NCI-H2081 (cell line): ENCODE measurements at places on chromosomes 5 and 9.

DNA sequence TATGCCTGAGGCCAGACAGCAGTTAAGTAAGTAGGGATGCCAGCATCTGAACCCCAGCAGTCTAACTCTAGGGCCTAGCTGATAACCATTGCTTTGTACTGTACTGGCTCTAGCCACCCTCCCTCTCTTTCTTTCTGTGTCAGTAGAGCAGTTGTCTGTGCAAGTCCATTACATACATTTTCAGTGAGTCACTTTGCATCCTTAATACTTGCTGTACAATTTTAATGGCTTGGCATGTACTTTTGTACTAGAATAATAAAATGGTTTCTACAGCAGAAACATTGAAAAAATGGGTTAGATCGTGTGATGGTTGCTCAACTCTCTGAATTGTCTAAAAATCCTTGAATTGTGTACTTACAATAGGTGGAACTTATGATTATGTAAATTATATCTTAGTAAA is 1.5 kb upstream of the TTC39B start:
- no peak for DNase-seq

DNA sequence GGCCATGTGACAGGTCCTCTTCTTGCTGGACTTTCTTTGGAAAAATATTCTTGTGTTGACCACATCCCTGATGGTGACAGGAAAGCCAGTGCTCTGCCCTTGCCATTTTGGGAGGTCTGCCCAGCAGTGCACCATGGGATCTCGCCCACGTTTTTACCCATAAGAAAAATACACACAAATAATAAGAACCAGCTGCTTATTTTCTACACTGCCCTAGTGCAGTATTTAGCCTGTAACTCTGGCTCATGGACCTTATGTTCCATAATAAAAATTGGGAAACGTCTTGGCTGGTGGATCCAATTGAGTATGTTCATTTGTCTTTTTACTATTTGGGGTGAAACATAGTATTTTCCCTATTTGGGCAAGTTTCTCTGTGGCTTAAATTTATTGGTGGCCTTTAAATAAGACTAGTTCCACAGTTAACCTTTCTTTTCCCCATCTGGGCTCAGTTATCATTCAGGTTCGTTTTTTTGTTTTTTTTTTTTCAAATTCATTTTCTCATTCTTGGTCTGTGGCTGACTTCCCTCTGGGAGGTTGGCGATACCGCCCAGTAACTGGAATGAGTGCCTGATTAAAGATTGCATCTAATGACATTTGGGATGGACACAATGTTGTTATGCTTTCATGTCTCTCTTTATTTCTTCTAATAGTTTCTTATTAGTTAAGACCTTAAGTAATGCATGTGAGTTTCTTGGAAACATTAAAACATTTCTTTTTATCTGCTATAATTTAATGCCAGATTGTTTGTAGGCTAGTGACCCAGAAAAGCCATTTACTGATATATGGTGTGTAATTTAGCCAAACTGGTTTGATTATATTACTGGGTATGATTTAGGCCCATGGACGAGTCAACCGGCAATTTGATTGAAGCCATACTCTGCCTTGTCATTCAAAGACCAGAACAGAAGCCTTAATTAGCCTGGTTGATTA is 163.7 kb downstream of the FGF10 start:
- DNase-seq, result no peak

GRCh38 chr5:177981296-177982071 is 14.6 kb downstream of the PROP1 start:
- DNase-seq, result no peak

DNA sequence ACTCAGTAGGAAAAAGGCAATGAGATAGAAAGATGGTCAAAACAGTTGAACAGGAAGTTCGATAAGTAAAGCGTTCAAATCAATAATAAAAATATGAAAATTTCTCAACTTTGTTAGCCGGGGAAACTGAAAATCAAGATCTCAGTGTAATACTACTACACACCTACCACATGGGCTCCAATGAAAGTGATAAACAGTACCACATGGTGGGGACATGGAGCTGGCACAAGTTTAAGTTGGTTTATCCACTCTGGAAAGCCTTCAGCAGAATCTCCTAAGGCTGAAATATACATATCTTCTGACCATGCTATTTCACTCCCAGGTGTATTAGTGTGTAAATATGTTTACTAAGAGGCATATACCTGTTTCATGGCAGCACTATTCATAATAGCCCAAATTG is 126.8 kb downstream of the NXNL2 start:
- no peak for DNase-seq

DNA sequence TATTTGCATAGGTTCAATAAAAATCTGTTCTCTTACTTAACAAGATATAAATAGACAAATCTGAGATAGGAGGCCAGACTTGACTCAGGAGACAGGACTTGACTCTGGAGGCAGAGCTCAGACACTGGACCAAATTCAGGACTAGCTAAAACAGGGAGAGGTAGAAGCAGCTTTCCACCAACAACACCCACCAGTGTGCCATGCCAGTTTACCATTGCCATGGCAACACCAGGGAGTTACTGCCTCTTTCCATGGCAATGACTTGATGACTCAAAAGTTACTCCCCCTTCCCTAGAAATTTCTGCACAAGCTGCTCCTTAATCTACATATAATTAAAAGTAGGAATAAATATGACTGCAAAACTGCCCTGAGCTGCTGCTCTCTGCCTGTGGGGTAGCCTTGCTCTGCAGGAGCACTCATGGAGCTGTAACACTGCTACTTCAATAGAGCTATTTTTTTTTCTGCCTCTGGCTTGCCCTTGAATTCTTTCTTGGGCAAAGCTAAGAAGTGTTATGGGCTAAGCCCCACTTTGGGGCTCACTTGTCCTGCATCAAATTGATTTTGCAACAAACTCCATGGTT is 473.0 kb downstream of the PLK2 start:
- no peak for DNase-seq

GRCh38 chr9:126615245-126615790 is 1.6 kb downstream of the LMX1B start:
- peak; percentile 76 for DNase-seq

DNA sequence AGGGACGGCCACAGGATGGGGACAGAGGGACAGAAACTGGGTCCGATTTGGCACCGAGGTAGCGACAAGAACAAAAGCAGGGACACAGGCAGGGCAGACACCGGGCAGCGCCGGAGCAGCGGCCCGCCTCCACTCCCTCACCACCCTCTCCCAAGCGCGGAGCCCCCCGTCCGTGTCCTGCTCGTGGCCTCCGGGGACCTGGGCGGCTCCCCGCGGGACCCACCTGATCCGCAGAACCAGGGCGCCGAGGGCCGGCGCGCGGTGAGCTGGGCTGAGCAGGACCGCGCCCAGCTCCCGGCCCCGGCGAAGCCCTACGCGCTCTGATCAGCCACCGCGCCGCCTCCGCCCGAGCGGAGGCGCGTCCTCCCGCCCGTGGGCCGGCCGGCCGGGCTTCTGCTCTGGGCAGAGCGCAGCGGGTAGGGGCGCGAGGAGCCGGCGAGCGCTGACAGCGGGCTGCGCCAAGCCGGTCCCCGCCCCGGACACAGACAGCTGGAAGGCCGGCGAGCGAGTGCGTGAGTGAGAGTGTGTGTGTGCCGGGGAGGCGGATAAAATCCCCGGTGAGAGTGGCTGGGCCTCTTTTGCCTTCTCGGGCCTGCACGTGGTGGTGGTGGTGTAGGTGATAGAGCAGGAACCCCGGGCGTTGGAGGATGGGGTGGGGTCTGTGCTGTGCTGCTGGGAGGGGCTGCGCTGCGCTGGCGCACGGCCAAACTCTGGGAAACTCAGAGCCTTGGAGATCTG is at the start of gene GGTA1:
Gene GGTA1 (minus strand): TSS at position 418 of the 738 bp plus-strand sequence. CDS start 31,922 bp downstream, outside the sequence.
- DNase-seq, result peak; percentile 19

- DNase-seq, result peak; percentile 99
Measured at GRCh38 chr5:123809594-123810221, 297.7 kb downstream of the CSNK1G3 start.

GRCh38 chr5:146331423-146331822 is 7.2 kb upstream of the POU4F3 start:
- DNase-seq, result no peak

GRCh38 chr5:143086908-143087637 is 316.4 kb downstream of the NR3C1 start:
- no peak for DNase-seq

GRCh38 chr9:89919171-89919681 is 314.4 kb downstream of the GADD45G start:
- no peak for DNase-seq

DNA sequence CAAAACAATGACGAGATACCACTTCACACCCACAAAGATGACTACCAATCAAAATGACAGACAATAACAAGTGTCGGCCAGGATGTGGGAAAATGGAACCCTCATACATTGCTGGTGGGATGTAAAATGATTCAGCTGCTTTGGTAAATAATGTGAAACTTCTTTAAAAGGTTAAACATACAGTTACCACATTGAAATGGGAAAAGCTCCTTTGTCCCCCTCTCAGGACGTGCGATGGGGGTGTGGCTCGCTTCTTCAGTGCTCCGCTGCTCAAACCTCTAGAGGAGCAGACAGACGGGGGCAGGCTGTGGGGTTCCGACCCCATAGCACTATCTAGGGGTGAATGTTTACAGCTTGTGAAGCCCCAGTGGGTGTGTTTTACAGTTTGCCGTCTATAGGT is 8.0 kb upstream of the PLPP6 start:
- DNase-seq, result no peak

DNA sequence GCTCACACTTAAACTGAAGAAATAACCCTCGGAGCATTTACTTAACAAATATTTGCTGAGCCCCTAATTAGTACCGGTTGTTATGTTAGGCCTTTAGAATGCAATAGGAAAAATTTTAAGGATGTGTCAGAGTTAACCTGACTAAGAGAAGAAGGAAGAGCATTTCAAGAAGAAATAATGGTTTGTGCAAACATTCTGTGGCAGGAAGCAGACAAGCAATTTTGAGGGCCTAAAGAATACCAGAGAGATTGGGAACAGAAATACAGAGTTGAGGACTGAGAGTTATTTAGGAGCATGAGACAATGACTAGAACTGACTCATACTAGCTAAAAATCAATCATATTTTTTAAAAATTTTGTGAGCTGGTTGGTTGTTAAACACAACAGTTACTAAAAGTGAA is 218.8 kb downstream of the PRR16 start:
- no peak for DNase-seq

GRCh38 chr5:33936004-33936380 is 194 bp upstream of the RXFP3 start:
- peak; percentile 54 for DNase-seq

DNA sequence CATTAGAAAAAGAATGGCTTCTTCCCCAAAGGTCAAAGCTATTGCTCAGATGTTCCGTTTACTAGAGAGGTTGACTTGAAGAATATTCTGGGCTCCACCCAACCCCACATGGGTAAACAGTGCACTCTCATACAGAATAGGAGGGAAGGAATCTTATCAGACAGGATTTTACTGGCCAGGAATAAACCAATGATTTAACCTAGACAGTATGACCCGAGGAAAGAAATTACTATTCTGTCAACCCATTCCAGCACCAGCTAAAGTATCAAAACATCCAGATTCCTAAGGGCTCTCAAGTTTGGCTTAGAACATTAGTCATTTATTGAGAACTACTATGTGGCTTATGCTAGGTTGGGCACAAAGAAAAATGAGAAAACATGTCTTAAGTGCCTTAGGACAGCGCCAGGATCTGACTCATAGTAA is 493.6 kb upstream of the KLF4 start:
- no peak for DNase-seq
